ENCODE measurements at places on chromosomes 1 and 21.

- no peak for DNase-seq
Measured at GRCh38 chr1:103779932-103780331, 30.2 kb downstream of the AMY1C start.

DNA sequence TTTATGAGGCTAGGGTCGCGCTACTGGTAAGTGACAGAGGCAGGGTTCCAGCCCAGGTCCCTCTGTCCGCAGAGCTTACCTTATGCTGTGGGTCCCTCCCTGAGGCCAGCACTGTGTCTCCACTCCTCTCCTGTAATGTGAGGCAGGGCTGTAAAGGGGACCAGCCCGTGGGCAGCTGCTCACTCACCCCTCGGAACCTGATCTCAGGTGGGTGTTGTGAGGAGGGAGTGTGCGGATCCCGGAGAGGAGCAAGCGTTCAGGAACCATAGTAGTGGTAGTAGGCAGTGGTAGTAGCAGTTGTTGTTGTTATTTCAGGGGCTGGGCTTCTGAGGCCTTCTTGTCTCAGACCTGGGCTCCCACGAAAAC lies 1.7 kb downstream of the ZC3H12A start:
- no peak for DNase-seq

DNA sequence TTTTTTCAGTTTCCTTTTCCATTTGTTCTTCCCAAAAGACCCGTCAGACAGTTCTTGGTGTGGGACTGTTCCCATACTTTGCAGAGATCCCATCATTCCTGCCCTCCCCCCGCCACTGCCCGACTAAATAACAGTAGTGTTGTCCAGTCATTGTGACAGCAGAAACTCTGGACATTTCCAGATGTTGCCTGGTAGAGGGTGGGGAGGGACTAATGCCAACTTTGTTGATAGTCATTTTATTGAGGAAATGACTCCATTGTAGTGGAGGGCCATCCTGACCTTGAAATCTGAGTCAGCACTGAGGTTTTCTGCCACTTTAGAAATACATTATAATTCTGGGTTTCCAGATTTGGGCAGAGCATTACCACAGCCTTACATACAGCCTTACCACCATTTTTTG lies 85.4 kb downstream of the CEP350 start:
- DNase-seq = no peak

DNA sequence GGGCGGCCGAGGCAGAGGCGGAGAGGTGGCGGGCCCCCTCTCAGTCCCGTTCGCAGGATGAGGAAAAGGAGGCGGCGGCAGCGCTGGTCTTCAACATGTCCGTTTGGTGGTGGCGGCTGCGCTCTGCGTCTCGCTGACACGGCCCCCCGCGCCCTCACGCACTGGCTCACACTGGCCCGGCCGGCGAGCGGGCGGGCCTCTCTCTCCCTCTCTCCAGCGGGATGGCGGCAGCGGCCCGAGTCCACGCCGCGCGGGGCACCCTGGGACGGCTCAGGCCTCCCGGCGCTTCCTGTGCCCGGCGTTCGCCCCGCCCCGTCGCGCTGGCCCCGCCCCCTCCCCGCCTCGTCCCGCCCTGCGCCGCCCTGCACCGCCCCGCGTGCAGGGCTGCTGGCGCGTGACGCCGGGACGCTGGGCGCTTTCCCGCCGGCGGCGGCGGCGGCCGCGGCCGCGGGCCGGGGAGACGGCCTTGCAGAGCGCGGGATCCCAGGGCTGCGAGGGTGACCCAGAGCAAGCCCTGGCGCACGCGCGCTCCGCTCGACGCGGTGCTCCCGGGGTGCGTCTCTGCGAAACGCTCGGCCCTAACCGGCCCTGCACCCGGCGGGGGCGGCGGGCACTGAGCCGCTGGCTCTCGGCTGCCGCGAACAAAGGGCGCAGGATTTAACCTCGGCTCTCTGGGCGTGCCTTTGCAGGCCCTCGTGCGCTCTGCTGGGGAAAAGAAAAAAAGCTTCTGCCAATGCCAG lies at the start of gene SCAF4:
SCAF4 (minus strand) TSS at position 262 of the 740 bp plus-strand sequence. CDS start 426 bp downstream, outside the sequence.
- DNase-seq = peak; percentile 67

GRCh38 chr1:96206451-96206850 lies 515.1 kb upstream of the PTBP2 start:
- no peak for DNase-seq

- no peak for DNase-seq
Measured at GRCh38 chr1:72606216-72606810, 324.0 kb upstream of the NEGR1 start.

- DNase-seq = no peak
Measured at GRCh38 chr1:107250169-107250568, 109.3 kb downstream of the NTNG1 start.

GRCh38 chr1:198079432-198079951 lies 77.3 kb upstream of the NEK7 start:
- DNase-seq = no peak

- no peak for DNase-seq
Measured at GRCh38 chr1:6183520-6183989, 3.4 kb upstream of the CHD5 start.
